NCI-H1436 treated with DMSO at 0.1 percent for 48 hours (cell line): ENCODE measurements at places on chromosomes 11 and 22.

GRCh38 chr11:1127664-1128162 is 30.0 kb upstream of the MUC5AC start:
- DNase-seq = no peak

DNA sequence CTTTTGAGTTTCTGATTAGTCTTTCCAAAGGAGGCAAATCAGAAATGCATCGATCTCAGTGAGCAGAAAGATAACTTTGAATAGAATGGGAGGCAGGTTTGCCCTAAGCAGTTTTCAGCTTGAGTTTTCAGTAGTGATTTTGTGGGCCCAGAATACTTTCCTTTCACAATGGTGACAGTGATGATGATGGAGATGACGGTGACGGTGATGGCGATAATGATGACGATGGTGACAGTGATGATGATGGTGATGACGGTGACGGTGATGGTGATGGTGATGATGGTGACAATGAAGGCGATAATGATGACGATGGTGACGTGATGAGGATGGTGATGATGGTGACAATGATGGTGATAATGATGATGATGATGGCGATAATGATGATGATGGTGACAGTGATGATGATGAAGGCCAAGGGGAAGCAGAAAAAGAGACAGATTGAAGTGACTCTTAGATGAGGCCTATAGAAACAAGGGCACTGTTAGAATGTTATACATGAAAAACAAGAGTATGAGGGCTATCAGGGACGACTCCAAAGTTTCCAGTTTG is 153.4 kb upstream of the B3GAT1 start:
- DNase-seq = no peak

DNA sequence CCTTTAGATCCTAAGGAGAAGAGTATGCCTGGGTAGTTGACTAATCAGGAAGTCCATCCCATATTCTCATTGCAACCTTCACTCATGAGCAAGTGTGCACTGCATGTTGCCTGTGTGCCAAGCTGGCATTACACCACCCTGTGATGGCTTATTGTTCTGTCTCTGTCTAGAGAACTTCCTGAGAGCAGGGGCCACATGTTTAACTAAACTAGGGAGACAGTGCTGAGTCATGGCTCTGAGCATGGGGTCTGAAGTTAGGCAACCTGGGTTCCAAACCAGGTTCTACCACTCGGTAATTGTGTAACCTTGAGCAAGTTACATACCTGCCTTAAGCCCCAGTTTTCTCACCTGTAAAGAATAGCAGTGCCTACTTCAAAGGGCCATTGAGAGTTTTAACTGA is 39.6 kb downstream of the CSNK2A3 start:
- no peak for DNase-seq

GRCh38 chr11:105245781-105246315 is 106.3 kb upstream of the CARD18 start:
- no peak for DNase-seq

DNA sequence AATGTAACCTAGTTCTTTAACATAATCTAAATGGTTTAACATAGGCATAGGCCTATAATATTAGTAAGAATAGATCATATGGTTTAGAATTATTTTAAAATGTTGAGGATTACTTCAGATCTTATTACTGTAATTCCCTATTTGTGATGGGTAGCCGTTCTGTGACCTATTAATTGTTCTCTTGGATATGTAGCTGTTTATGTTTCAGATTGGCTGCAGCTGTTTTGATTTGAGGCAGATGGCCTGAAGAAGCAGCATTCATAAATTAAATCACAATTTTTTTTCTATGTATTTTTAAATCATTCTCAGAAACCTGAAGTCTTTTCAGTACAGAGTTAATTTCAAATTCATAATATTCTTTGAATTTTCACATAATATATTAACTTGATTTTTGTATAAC is 104.5 kb downstream of the PDE3B start:
- DNase-seq = no peak

- DNase-seq = no peak
These were observed at the start of gene SCUBE2 for GRCh38 chr11:9091044-9091922. SCUBE2 (minus strand) TSS chr11:9091599; CDS start chr11:9091528, 71 bp downstream.

- DNase-seq = no peak
These were observed 58.1 kb upstream of the RBFOX2 start for GRCh38 chr22:36086629-36087254.
